ENCODE measurements at places on chromosomes 6 and 20.

GRCh38 chr6:152356662-152357061, 280.5 kb downstream of the SYNE1 start:
- DNase-seq = no peak
- no peaks in the 10 kb centered on the region for H3K27me3 ChIP-seq
- H3K4me3 ChIP-seq = no peak overlapping the region
- no peak overlapping the region for H3K27ac ChIP-seq
- no peaks in the 10 kb centered on the region for H3K4me1 ChIP-seq
- H3K36me3 ChIP-seq = no peaks in the 10 kb centered on the region

- no peaks in the 10 kb centered on the region for H3K4me1 ChIP-seq
- no peak overlapping the region for H3K4me3 ChIP-seq
- no peak for DNase-seq
- H3K27ac ChIP-seq = no peak overlapping the region
- H3K27me3 ChIP-seq = no peaks in the 10 kb centered on the region
These were observed 132.3 kb downstream of the PDE7B start for GRCh38 chr6:135983718-135984343.

- no peak overlapping the region for H3K4me3 ChIP-seq
- H3K27me3 ChIP-seq = no peaks in the 10 kb centered on the region
- H3K27ac ChIP-seq = no peak overlapping the region
- H3K36me3 ChIP-seq = no peaks in the 10 kb centered on the region
These were observed 8.3 kb upstream of the CEBPB start for GRCh38 chr20:50182346-50182745.

- H3K27me3 ChIP-seq = no peaks in the 10 kb centered on the region
- H3K4me3 ChIP-seq = no peak overlapping the region
- no peak for DNase-seq
- H3K36me3 ChIP-seq = no peaks in the 10 kb centered on the region
- H3K27ac ChIP-seq = no peak overlapping the region
These were observed 82.8 kb downstream of the ATRN start for GRCh38 chr20:3553663-3554062.

DNA sequence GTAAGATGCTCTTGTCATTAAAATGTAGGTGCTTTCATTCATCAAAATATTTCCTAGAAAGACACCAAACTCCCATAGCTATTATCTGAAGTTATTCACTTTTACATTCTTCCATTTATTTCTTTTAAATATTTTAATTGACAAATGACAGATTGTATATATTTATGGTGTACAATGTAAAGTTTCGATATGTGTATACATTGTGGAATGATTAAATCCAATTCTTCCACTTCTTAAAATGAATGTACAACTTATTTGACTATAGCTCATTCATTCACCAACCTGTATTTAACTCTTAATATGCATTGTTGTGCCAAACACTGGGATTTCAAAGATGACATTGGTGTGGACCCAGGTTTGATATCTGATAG, 41.0 kb downstream of the CCN2 start:
- no peaks in the 10 kb centered on the region for H3K36me3 ChIP-seq
- no peaks in the 10 kb centered on the region for H3K4me1 ChIP-seq
- no peak overlapping the region for H3K4me3 ChIP-seq
- no peak for DNase-seq

GRCh38 chr6:130453230-130453629, 87.4 kb downstream of the TMEM200A start:
- H3K27me3 ChIP-seq = no peaks in the 10 kb centered on the region
- no peaks in the 10 kb centered on the region for H3K36me3 ChIP-seq
- no peak overlapping the region for H3K27ac ChIP-seq
- H3K4me3 ChIP-seq = no peak overlapping the region
- DNase-seq = no peak
- H3K4me1 ChIP-seq = peaks cover 3% of the 10 kb centered on the region
